ENCODE measurements at places on chromosomes 7 and 10.

DNA sequence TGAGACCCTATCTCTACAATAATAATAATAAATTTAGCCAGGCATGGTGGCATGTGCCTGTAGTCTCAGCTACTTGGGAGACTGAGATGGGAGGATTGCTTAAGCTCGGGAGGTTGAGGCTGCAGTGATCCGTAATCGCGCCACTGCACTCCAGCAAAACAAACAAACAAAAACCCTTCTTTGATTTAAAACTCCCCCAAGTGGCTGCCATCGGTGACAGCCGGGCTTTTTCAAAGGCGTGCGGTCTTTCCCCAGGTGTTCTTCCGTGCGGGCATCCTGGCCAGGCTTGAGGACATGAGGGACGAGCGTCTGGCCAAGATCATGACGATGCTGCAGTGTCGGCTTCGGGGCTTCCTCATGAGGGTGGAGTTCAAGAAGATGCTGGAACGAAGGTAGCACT lies 1.9 kb upstream of the MYH16 start:
- peak; percentile 29 for DNase-seq

- DNase-seq, result peak; percentile 12
Observed at GRCh38 chr7:116162992-116163391, 47.3 kb upstream of the TES start.

- DNase-seq, result no peak
Observed at GRCh38 chr10:109412353-109412752, 511.0 kb downstream of the XPNPEP1 start.

DNA sequence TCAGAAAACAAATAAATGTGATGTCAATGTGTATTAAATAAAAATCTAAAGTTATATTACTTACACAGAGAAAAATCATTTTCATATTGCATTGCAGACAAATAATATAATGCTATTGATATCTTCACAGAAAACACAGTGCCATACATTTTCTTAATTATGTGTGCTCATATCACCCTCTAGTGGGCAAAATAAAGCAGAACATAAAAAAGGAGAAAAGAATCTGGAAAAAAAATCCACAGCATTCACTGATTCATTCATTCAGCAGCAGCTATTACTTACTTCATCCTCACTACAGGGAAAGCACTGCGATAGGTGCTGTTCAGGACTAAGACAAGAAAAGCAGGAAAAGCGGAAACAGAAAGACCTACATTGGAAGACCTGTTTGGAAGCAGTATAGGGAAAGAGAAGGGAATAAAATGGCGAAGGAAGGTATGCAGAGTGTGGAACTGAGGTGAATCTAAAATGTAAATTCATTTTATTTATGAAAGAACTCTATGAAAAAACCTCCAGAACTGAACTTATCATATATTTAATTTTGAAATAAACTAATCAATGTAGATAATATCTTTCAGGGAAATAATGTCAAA lies 73.2 kb downstream of the POT1 start:
- DNase-seq, result peak; percentile 62

GRCh38 chr7:156504687-156505545 lies 135.7 kb upstream of the RNF32 start:
- no peak for DNase-seq

DNA sequence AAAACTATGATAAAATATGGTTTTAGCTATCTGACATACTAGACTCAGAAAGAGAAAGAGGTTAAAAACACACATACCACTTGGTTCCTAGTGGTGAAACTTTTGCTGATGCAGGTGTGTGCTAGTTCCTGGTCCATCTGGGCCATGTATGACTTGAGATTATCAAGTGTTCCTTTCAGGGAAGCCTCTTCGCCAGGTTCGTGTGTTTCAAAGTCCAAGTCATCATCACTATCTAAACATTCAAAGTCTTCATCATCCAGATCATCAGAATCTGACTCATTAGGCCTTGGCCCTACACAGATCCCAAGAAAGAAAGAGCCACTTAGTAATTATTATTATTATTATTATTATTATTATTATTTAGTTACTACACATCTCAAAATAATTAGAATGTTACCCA lies 26.4 kb downstream of the NUDT13 start:
- no peak for DNase-seq

- DNase-seq, result peak; percentile 73
Observed at GRCh38 chr7:84274029-84274638, 79.5 kb upstream of the SEMA3A start.

DNA sequence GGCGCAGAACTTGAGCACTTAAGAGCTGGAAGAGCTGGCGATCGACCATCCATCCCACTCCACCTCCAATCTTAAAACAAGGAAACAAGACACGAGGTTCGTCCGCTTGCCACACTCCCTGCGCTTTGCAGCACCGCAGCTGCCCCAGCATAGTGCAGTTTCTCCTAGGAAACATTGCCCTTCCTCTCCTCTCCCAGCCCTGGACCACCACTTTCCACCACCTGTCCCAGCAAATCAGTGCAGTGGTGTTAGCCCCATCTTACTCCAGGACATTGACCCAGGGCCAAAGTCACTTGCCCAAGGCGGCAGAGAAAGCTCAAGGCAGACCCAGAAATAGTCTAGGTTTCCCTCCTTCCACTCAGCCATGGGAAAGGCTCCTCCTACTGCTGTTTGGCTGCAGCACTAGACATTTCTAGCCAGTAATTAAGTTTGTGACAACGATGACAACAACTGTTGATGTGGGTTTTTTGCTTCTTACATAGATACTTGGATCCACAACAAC lies 1.5 kb upstream of the PARD3 start:
- DNase-seq, result peak; percentile 66

DNA sequence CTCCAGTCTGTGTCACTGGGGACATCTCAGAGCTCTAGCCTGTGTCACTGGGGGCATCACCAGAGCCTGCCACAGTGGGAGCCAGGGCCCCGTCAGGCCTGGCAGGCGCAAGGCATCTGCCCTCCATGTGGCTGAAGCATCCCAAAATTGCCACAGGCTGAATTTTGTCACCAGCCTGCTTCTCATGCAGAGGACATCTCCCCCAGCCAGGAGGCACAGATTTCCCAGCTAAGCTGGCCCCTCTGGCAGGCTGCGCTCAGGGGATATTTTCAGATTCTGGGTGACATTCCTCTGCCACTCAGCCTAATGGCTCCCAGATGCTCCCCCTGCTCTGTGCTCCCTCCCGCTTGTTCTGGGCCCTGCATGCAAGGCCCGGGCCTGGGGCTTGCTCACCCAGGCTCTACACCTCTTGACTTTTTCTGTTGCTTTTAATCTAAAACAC lies 64.6 kb downstream of the COL13A1 start:
- DNase-seq, result no peak

GRCh38 chr7:47945261-47946015 lies 2.8 kb downstream of the PKD1L1 start:
- peak; percentile 76 for DNase-seq

DNA sequence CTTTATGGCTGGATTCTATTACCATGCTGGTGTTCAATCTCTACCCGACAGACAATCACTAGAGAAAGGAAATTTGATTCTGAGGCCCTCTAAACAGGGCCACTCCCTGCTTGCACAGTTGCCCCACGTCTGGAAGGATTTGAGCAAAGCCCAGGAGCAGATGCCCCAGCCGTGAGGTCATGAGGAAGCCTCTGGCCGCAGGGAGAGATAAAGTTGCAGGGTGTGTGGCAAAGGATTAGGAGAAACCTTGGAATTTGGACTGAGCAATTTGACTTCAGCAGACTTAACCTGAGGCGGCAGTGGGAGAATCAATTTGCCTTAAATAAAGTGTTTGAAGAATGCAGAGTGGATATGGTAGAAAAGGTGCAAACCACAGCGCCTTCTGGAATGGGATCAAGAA lies 40.2 kb upstream of the KLF6 start:
- no peak for DNase-seq

GRCh38 chr10:2968401-2969058 lies 98.8 kb upstream of the PFKP start:
- DNase-seq, result no peak

- DNase-seq, result no peak
Observed at GRCh38 chr7:128378637-128379036, 17.1 kb upstream of the PRRT4 start.

- DNase-seq, result no peak
Observed at GRCh38 chr10:11011984-11012383, 5.7 kb upstream of the CELF2 start.

DNA sequence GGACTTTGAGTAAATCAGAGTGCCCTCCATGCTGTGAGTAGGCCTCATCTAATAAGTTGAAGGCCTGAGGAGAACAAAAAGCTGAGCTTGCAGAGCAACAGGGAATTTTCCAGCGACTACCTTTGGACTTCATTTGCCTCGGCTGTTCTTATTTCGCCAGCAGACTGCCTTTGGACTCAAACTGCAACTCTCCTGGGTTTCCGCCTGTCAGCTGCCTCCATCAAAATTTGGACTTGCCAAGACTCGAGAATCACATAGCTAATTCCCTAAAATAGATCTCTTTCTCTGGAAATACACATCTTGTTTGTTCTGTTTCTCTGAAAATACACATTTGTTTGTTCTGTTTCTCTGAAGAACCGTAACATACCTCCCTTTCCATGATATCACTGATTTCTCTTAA lies 93.8 kb downstream of the ITGB8 start:
- DNase-seq, result no peak

- no peak for DNase-seq
Observed at GRCh38 chr7:128396357-128396756, 13.4 kb downstream of the IMPDH1 start.

- DNase-seq, result no peak
Observed at GRCh38 chr7:132116369-132116768, 459.9 kb downstream of the PLXNA4 start.

Data from NCI-H69 (cell line).